Esophagus squamous epithelium (tissue), 5 donors: ENCODE measurements at places on chromosomes 3 and 15.

DNA sequence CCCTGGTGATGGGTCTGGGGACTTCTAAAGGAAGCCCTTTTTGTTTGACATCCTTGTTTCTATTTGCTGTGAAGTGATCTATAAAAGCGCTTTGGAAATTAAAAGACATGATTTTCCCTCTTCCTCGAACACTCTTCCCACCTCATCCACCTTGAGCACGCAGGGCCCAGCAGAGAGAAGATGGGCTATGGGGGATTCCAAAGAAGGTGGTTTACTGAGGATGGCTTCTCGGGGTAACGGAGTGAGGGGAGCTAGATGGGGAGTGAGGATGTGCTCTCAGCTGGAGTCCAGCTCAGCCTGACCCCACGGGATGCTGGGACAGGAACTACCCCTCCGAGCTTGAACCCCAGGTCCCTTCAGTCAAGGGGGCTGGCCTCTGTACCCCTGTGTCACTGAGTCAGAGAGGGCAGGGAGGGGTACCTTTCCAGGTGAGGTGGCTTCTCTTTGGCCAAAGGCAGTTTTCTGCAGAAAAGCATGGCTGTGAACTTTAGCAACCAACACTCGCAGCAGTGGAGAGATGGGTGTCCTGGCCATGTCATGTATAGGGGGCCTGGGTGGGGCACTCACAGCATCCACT lies 180.7 kb upstream of the SMAD3 start:
- no peak for DNase-seq

DNA sequence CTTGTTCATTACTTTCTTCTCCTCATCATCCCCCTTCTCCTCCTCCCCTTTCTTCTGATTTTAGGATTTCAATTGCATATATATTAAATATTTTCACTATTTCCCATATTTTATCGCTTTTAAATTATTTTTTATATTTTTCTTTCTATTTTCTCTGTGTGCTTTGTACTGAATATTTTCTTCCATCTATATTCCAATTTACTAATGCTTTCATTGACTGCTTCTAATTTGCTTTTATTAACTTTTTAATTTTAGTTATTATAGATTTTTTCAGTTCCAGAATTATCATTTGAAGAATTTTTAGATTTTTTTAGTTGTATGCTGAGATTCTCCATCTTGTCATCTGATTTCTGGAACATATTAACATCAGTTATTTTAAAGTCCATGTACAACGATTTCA lies 83.2 kb upstream of the ST3GAL6 start:
- no peak for DNase-seq

DNA sequence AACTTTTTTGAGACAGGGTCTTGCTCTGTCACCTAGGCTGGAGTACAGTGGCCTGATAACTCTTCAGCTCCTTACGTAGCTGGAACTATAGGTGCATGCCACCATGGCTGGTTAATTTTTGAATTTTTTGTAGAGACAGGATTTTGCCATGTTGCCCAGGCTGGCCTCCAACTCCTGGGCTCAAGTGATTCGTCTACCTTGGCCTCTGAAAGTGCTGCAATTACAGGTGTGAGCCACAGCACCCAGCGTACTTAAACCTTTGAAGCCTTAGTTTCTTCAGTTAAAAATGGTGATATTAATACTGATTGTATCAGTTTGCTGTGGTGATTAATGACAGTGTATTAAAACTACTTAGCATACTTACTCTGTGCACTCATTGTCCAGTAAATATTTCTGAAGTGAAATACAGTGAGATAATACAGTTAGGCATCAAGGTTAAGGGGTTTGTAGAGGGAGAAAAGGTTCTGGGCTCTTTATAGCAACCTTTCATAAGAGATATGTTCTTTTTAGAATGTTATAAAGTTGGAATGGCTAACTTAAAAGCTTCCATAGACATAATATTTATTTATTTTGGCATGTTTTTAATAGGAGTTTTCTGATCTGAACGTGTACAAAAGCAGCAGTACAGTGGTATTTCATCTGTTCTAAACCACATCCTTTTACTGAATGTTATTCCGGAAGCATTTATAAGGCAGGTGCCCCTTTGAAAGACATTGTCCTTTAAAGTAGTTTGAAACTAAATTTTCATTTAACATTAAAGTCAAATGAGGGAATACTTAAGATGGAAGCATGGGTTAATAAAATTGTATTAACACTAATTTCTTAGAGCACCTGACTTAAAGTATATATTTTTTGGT lies 23.6 kb downstream of the NCK1 start:
- no peak for DNase-seq

DNA sequence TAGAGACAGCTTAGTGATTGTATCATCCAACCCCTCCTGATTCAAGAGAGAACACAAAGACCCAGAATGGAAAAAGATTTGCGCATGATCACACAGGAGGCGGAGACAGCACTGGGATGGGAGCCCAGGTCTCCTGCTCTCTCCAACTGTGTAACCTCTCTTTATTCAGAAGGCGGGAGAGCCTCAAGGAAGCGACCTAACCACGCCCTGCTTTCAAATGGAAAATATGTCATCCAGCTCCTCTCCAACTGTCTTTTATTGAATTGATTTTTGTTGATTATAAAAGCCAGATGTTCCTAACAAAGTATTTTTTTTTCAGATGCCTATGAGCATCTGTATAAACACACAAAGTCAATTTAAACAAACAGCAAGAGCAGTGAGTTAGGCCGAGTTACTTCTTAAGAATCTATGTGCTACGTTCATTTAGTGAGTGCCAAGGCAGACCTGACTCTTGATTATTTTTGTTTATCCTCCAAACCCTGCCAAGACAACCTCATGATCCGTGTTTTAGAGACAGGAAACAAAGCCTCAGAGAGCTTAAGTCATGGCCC lies 74.5 kb downstream of the BFSP2 start:
- no peak for DNase-seq

DNA sequence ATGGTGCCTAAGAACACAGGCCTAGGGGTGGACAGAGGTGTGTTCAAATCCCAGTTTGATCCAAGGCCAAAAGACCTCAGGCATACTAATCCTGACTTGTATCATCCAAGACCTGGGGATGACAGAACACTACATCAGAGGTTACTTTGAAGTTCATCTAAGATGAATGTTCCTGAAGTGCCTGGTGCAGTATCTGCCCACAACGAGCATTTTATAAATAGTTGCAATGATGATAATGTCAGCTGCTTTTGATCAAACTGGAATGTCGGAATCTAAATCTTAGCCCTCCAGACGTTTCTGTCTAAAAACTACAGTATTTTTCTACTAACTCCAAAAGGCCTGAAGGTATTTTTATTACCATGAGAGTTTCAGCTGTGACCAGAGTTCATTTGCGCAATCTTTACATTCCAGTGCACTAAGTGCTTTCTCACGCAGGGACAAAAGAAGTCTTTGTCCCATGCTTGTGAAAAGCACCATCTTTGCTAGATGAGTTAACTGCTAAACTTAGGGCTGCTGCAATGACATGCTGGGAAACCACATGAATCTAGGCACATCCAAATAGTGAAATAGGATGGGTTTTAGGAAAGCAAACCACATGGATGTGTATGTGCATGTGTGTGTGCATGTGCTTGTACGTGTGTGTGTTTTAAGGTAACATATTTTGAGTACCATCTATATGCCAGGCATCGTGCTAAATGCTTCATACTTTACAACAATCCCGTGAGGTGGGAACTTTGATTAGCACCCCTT lies 18.1 kb downstream of the ANXA2 start:
- DNase-seq: no peak

DNA sequence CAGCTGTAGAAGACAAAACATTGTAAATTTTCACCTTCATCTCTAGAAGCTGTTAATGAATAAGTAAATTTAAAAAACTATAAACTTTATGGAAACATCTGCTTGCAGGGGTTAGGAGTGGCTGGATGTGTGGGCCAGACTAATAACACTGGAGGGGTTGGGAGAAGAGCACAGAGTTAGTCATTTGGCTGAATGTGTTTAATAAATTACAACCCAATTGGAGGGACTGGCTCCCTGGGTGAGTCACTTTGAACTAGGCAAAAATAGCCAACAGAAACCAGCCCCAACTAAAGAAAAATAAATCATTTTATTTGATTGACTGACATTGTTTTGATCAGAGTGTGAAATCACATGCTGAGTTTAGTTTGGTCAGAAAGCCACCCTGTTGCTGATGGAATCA lies 21.8 kb downstream of the DGKG start:
- no peak for DNase-seq

GRCh38 chr15:48875241-48875960 lies 2.5 kb upstream of the EID1 start:
- DNase-seq: no peak

GRCh38 chr3:52277071-52277964 lies 1.1 kb downstream of the WDR82 start:
- no peak for DNase-seq

GRCh38 chr3:59243476-59243875 lies 193.7 kb upstream of the CFAP20DC start:
- DNase-seq: no peak

DNA sequence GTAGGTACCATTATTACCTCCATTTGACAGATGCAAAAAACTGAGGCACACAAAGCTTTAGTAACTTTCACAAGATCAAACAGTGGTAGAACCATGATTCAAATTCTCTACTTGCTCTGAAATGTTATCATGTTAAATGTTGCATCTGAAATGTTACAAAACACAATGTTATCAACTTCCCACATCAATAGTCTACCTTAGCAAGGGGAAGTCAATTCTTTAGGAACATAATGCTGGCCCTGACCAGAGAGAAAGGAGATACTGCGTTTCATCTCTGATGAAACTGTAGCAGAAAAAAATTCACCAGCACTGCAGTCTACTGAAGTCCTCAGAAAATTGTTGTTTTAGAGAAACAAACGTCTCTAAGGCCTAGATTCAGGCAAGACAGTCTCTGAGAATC lies 174.1 kb downstream of the SATB1 start:
- DNase-seq: no peak

DNA sequence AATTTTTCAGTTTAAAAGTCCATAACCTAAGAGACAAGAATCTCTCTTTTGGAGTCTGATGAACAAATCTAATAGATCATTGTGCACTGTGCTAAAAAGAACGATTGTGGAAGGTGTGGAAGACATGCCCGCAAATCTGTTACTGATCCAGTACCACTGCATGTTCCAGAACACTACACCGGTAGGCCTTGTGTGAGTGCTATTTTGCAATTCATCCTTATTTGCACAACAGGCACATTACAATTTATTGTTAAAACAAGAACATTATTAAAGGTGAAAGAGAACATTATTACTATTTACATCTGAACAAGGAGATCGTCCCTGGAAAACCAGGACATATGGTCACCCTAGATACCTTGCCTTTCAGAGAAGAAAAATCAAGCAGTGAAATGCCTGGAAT lies 205.7 kb upstream of the NECTIN3 start:
- no peak for DNase-seq

GRCh38 chr15:90025489-90026033 lies 24.4 kb downstream of the ZNF710 start:
- DNase-seq: no peak

DNA sequence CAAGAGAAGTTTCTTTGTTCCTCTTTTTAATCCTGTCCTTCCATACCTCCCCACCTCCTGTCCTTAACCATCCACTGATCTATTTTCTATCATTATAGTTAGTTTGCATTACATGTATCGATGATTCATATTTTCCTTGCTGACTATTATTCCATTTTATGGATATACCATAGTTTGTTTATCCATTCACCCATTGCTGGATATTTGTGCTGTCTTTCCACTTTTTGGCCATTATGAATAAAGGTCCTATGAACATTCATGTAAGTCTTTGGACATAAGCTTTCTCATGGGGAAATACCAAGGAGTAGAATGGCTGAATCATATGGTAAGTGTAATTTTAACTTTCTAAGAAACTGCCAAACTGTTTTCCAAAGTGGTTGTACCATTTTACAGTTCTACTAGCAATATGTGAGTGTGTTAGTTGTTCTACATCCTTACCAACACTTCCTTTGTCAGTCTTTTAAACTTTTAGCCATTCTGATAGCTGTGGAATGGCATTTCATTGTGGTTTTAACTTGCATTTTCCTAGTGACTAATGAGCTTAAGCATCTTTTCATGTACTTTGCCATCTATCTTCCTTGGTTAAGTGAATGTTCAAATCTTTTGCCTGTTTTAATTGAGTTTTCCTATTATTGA lies 11.7 kb downstream of the ATP6V1A start:
- DNase-seq: no peak

DNA sequence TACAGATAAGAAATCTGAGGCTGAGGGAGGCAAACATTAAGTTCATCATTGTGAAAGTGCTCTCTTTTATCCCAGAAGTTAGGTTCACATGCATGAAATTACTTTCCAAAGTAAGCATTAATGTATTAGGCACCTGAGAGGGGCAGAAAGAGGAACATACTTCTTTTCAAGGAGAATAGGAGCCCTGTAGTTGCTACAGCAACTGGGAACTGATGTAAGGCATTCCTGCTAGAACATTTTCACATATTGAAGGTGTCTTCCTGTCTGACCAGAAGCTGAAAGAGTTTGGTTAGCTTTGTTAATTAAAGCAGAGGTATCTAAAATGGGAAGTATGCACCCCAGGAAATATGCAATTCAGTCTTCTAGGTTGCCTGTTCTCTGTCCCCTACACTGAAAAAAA lies 65.5 kb upstream of the ZBTB20 start:
- DNase-seq: no peak

DNA sequence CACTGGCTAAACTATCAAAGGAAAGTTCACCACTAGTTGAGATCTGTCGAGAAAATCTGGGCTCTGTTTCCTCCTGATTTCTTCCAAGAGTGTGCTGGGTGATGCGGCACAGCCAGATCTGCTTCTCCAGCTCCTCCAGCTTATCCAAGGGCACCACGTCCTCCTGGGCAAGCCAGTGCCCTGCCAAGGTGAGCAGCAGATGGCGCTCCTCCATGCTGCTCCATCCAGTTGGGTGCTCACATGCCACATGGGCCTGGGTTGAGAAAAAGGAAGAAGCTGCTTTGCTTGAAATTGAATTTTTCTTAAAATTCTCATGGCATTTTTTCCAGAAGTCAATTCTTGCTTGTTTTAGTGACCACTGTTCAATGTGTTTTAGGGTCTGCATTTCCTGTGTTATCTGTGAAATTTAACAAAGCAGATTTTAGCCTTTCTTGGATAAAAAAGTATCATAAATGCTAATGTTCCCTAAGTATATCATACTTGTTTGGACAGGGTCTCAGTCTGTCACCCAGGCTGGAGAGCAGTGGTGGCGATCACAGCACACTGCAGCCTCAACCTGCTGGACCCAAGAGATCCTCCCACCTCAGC lies 47.3 kb downstream of the EIF3J start:
- no peak for DNase-seq

DNA sequence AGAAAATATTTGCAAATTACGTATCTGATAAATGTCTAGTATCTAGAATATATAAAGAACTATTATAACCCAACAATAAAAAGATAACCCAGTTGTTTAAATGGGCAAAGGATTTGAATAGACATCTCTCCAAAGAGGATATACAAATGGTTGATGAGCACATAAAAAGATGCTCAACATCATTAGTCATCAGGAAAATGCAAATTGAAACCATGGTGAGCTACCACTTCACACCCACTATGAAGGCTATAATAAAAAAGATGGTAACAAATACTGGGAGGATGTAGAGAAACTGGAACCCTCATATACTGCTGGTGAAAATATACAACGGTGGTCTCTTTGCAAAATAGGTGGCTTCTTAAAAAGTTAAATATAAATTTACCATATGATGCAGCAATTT lies 28.0 kb downstream of the RAD51 start:
- no peak for DNase-seq

GRCh38 chr3:120459196-120459595 lies 8.4 kb upstream of the FSTL1 start:
- no peak for DNase-seq

GRCh38 chr3:135448520-135448919 lies 517.0 kb upstream of the PPP2R3A start:
- DNase-seq: no peak

GRCh38 chr15:51243774-51244173 lies 94.6 kb downstream of the CYP19A1 start:
- no peak for DNase-seq

- DNase-seq: no peak
Observed at GRCh38 chr15:66425837-66426236, 39.1 kb downstream of the MAP2K1 start.
